NCI-H187 treated with DMSO at 0.1 percent for 48 hours (cell line): ENCODE measurements at places on chromosomes 1 and 21.

DNA sequence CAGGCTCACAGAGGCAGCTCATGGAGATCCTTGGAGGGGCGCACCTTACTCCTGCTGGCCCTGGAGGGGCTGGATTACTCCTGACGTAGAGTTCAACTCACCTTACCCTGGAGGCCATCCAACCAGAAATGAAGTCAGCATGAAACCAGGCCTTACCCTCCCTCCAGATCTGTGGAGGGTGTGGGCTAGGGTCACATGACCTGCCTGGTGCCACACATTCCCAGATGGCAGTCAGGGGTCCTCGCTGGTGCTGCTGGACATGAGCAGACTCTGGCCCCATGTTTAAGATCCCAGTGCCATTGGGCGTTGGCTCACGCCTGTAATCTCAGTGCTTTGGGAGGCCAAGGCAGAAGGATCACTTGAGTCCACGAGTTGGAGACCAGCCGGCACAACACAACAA is 4.5 kb downstream of the C21orf58 start:
- no peak for DNase-seq

- peak; percentile 97 for DNase-seq
Observed at GRCh38 chr21:17725339-17725738, 93.8 kb downstream of the C21orf91 start.

GRCh38 chr1:22141554-22142314 is 1.2 kb downstream of the WNT4 start:
- DNase-seq = no peak

DNA sequence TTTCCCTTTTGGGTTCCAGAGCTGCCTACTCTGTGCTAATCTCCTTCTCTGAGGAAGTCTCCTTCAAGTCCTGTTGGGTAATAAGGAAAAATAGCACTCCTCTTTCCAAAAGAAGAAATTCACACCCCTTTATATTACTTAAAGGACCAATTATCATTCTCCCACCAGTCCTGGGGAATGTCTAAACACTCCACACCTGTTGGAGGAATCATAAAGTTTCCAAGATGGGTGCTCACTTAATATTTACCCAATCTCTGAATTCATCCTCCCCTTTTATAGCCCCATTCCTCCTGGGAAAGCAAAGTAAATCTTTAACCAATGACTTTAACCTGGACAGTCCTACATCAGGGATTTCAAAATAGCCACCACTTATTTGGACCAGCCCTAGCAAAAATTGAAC is 873.1 kb downstream of the KCNT2 start:
- DNase-seq = no peak

DNA sequence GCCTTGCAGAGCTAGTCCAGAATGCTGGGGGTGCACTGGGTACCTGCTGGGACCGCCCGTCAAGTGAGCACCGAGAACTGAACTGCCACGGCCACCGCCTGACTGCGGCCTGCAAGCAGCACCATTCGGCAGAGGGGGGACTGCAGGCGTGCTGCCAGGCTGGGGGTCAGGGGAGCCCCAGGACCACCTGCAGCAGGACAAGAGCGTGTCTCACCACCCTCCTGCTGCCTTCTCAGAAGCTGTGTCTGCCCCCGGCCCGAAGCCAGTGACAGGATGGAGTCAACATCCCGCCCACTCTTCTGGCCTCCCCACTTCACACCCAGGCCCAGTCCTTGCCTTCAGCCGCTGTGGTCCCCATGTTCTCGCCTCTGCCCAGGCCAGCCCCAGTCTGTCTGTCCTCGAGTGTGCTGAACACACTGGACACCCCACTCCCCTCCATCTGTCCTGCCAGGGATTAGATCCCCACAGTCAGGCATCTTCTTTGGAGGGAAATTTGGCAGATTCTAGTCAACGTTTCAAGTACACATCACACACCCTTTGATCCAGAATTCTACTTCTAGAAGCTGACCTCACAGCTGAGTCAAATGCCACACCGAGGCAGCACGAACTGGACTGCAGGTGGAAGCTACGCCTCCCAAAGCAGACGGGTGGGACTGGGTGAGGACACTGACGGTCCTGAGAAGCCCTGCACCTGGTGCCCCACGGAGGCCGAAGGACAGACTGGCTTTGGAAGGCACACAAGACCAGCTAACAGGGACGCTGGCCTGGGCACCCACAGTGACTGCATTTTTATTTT is 26.0 kb downstream of the PTTG1IP start:
- DNase-seq = no peak

GRCh38 chr1:33260439-33260838 is 4.1 kb downstream of the ZNF362 start:
- DNase-seq = peak; percentile 56

DNA sequence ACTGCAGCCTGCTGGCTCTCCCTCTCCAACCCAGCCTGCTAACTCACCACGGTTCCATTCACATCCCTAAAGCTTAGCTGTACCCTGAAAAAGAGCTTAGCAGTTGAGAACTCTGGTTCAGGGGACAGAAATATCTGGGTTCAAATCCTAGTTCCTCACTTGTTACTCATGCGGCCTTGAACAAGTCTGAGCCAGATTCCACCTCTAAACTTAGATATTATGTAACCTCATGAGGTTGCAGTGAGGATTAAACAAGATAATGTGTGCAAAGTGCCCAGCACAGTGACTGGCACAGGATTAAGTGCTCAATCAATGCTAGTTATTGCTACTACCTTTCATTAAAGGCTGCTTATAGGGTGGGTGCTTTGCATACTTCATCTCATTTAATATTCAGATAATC is 41.3 kb upstream of the DHCR24 start:
- no peak for DNase-seq

- no peak for DNase-seq
Observed at GRCh38 chr1:216183454-216183853, 239.8 kb downstream of the USH2A start.

GRCh38 chr1:119882132-119883049 is 13.9 kb downstream of the ADAM30 start:
- DNase-seq = no peak

GRCh38 chr1:41370756-41371420 is 9.7 kb downstream of the FOXO6 start:
- no peak for DNase-seq

GRCh38 chr1:16017461-16018303 is at the start of gene HSPB7:
Gene HSPB7 (minus strand): TSS chr1:16018043. CDS start chr1:16017963, 80 bp downstream.
- DNase-seq = no peak

- no peak for DNase-seq
Observed at GRCh38 chr1:23356471-23357137, 12.5 kb upstream of the HNRNPR start.

- DNase-seq = no peak
Observed at GRCh38 chr1:109668123-109668775, 392 bp downstream of the GSTM2 start.

- no peak for DNase-seq
Observed at GRCh38 chr1:88462096-88462487, 222.0 kb upstream of the PKN2 start.

- DNase-seq = no peak
Observed at GRCh38 chr1:223533708-223534107, 131.8 kb downstream of the CAPN8 start.

- no peak for DNase-seq
Observed at GRCh38 chr1:22259551-22260282, 116.8 kb upstream of the WNT4 start.

- no peak for DNase-seq
Observed at GRCh38 chr1:15997637-15998280, 6.3 kb upstream of the SRARP start.

GRCh38 chr1:93591676-93592550 is 89.7 kb downstream of the BCAR3 start:
- DNase-seq = peak; percentile 88

DNA sequence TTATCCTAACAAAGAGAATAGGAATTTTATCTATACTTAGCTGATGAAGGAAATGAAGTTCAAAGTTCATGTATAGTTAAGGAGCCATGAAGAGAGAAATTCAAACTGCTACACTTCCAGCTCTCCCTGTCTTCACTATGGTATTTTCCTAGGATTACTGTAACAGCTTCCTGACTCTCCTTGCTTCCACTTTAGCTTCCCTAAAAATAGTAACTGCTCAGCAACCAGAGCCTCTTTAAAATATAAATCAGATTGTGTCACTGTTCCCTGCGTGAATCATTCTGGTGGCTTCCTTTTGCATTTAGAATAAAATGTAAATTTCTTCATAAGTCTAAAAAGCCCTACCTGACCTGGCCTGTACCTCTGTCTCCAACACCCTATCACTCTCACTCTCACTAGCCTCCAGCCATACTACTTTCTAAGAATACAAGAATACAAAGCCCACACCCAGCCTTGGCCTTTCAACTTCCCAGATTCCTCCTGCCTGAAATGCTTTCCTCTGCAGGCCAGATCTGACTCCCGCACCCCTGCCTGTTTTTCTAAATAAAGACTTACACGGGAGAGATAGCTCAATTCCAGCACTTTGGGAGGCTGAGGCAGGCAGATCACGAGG is 30.5 kb downstream of the OR10J1 start:
- DNase-seq = no peak

- no peak for DNase-seq
Observed at GRCh38 chr1:234854645-234855039, 244.7 kb upstream of the IRF2BP2 start.

GRCh38 chr1:7552402-7552801 is 218.7 kb upstream of the VAMP3 start:
- no peak for DNase-seq

GRCh38 chr1:27116232-27116631 is 38.7 kb downstream of the SLC9A1 start:
- DNase-seq = no peak

GRCh38 chr1:9009438-9010370 is 16.5 kb downstream of the SLC2A7 start:
- no peak for DNase-seq

- DNase-seq = no peak
Observed at GRCh38 chr1:63600248-63600647, 7.0 kb downstream of the PGM1 start.

GRCh38 chr1:56068210-56068609 is 511.2 kb downstream of the PLPP3 start:
- DNase-seq = no peak

- DNase-seq = no peak
Observed at GRCh38 chr1:151635479-151636072, 23.7 kb downstream of the SNX27 start.

DNA sequence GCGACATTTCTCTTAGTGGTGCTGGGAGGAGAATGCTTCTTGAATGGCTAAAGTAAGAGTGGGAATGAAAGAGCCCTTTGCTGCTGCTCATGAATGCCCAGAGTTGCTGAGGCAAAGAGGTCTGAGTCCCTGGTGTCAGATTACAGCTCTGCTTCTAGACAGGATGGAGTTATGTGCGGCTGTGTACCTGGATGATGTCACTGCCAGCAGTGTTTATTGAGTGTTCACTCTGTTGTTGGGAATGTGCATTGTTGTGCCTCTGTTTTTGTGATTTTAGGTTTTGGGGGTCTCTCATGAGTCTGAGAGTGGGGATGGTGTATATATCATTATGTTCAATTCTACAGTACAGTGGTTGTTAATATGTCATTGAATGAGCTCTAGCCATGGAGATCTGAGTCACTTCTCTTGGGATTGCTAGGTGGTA is 2.7 kb downstream of the CDC14A start:
- peak; percentile 68 for DNase-seq

GRCh38 chr1:209838537-209838936 is 10.8 kb downstream of the UTP25 start:
- no peak for DNase-seq
